ENCODE measurements at places on chromosomes 13 and 19.

DNA sequence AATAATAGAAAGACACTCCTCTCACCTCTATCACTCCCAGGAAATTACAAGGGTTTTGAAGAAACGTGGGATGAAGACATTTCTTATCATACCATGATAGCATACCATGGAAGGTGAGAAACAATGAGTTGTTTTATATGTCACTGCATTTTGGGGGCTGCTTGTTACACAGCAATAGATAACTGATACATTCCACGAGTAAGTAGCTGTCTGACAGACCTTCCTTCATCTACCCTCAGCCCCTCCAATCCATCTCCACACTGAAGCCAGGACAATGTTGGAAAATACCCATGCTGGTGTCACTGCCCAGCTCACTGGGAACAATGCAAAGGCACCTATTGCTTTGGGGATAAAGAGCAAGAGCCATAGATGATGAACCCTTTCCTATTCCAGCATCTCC is 68.9 kb upstream of the USP29 start:
- no peak for DNase-seq

- DNase-seq, result no peak
Observed at GRCh38 chr13:27036236-27036981, 135.2 kb downstream of the USP12 start.

- DNase-seq, result no peak
Observed at GRCh38 chr13:37966266-37966665, 96.7 kb upstream of the TRPC4 start.

- DNase-seq, result no peak
Observed at GRCh38 chr13:59413126-59413525, 750.6 kb downstream of the DIAPH3 start.

DNA sequence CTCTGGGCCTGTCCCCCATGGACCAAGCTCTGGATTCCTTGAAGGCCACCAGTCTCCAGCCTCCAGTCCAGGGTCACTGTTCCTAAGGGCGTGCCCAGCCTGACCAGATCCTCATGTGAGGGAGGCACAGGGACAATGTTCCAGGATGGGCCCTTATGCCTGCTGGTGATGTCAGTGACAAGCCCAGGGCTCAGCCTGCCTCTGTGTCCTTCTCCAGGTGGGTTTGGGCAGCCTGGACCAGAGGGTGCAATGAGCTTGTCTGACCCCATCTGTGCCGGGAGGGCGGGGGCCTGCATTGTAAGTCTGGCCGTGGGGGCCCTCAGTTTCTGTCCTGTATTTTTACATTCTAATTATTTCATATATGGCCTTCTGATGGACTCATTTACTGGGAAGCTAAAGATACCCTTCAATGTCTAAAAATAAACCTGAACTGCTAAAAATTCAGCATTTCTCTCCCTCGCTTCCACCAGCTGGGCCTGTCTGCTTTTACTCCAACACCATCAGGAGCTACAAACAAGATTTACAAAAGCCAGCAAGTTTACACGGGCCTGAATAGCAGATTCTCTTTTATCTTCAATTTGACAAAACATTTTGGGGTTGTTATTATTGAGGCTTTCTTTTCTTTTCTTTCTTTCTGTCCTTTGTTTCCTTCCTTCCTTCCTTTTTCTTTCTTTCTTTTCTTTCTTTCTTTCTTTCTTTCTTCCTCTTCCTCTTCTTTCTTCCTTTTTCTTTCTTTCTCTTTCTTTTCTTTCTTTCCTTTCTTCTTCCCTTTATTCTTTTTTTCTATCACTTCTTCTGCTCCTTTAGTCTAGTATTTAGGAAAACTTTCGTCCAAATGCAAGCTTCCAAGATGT is 34.2 kb upstream of the C19orf12 start:
- no peak for DNase-seq

DNA sequence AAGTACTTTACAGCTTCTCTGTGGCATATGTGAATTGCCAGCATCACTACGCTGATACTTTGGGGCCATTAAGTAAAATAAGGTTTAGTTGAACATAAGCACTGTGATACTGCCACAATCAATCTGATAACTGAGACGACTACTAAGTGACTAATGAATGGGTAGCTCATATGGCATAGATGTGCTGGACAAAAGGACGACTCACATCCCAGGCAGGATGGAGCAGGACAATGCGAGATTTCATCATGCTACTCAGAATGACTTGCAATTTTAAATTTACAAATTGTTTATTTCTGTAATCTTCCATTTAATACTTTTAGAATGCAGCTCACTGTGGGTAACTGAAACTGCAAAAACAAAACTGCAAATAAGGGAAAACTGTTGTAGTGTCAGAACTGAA is 13.6 kb downstream of the CCDC122 start:
- no peak for DNase-seq
